ENCODE measurements at places on chromosomes 6 and 20. TPM values are rescaled to one million over a fixed set of nuclear protein-coding genes. Genes with fewer than 3 reads are reported as not detected.

MKKS gene
- total RNA-seq, result 9.9 TPM

DNA sequence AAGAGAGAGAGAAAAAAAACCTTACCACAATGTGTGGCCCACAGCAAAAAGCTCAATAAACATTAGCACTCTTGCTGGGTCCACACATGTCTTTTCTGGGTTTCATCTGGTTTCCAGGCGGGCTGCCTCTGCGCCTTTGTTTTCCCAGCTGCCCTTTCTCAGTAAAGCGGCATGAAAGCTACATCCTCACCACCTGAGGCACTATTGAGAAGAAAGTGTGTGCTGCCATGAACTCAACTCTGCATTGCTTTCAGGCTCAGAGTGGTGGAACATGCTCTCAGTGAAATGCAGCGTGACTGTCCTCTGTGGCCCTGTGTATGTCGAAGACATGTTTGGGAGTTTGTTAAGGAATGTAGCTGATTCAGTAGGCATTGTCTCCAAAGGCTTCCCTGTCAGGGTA lies 102.3 kb downstream of the LYRM2 start:
- no peak overlapping the region for H3K4me3 ChIP-seq
- no peaks in the 10 kb centered on the region for H3K27me3 ChIP-seq
- no peak for DNase-seq
- peaks cover 4% of the 10 kb centered on the region for H3K36me3 ChIP-seq
- H3K27ac ChIP-seq, result no peak overlapping the region

GRCh38 chr6:1576711-1577110 lies 33.0 kb upstream of the FOXC1 start:
- peaks cover 23% of the 10 kb centered on the region for H3K4me1 ChIP-seq
- H3K27ac ChIP-seq, result no peak overlapping the region
- H3K4me3 ChIP-seq, result no peak overlapping the region
- peaks cover 1% of the 10 kb centered on the region for H3K36me3 ChIP-seq

DNA sequence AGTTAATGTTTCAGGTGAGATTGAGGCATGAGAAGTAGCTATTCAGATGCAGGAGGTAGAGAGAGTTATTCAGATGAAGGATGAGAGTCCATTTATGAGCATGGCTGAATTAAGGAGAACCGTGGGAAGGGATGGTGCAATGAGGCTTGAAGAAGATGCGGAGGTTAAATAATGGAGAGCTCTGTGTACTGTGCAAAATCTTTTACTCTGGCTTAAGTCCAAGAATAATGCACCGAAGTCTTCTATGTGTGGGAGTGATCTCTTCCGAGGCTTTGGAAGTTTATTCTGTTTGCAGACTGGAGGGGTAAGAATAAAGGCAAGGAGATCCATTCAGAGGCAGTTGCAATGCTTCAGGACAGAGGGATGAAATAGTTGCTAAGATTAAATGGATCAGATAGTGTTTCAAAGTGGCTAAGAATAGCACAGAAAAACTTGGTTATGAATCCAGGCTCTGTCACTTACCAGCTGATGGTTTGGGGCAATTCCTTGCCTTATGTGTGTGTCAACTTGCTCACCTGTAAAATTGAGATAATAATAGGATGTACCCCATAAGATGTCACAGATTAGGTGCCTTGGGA lies 467.1 kb downstream of the HDGFL1 start:
- no peaks in the 10 kb centered on the region for H3K4me1 ChIP-seq
- H3K27me3 ChIP-seq, result no peaks in the 10 kb centered on the region
- no peak for DNase-seq
- H3K4me3 ChIP-seq, result no peak overlapping the region
- no peak overlapping the region for H3K27ac ChIP-seq

Measured in mesothelial cell of epicardium (in vitro differentiated cells).